ENCODE measurements at places on chromosomes 4 and X.

DNA sequence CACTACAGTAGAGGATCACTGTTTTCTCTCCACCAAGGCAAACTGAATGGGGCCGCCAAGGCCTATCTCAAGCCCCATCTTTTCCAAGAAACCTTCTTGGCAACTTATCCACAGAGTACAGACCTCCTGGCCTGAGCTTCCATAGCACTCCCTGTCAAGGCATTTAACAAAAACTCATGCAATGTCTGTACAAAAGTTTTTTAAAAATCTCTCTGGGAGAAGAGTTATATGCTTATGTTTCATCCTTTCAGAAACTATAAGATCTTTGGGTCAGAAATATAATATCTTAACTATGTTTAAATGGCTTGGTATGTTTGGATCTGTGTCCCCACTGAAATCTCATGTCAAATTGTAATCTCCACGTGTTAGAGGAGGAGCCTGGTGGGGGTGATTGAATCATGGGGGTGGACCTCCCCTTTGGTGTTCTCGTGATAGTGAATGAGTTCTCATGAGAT lies 13.6 kb downstream of the ADAMTS3 start:
- no peak for DNase-seq

DNA sequence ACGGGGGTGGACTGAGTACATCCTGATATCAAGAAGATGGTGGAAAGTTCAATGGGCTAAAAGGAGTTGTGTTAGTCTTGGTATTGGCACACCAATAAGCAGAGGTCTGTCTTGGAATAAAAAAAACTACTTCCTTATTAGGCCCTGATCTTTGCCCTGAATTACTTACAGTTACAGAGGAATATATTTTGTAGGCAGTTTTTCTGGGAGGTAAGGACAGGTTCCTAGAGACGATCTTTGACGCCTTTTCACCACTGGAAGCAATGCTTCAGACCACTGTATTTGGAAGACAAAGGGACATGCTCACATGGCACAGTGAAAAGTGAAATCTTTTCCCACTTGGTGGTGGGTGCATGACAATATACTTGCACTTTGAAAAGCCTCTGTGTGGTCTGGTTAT lies 618 bp upstream of the XK start:
- DNase-seq = no peak

DNA sequence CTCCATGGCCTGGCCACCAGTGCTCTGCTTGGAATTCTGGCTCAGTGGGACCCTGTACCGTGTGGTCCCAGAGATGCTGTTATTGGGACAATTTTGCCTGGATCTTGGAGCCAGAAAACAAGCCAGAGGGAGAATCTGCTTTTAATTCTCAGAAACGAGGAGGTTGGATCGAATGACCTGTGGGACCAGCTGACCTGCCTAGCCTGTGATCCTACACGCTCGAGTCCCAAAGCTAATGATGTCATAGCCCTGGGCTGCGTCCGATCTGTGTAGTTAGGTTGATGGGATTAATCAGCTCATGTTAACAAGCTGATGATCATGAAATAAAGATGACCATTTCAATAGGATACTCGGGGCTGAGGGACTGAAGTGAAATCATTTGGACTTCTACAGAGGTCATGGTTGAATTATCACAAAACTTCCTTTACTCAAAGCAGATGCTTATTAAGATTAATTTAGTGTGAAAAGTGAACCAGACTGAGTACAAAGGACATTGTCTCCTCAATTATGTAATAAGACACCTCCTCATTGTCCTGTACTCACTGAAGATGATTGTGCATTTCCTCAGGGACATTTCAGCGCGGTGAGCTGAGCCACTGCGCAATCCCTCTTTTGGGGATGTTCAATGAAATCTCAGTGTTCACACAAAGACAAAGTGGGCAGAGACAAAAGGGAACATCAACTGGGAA lies 51.9 kb upstream of the STX18 start:
- no peak for DNase-seq

DNA sequence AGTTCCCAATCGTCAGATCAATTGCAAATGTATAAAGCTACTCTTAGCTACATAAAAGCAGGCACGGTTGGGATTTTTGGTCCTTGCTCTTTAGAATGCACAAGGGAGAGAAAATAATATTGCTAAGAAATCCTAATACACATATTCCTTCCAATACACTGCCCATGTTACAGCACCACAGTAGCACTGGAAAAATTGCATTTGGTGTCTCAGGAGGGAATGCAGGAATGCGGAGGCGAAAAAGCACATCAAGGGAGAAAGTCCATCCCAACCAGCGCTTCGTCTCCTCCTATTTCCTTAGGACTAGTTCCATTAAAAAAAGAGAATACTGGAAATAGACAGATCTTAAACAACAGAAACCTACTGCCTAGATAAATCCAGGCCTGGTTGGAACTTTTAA lies 23.9 kb downstream of the ADGRA3 start:
- DNase-seq = no peak

DNA sequence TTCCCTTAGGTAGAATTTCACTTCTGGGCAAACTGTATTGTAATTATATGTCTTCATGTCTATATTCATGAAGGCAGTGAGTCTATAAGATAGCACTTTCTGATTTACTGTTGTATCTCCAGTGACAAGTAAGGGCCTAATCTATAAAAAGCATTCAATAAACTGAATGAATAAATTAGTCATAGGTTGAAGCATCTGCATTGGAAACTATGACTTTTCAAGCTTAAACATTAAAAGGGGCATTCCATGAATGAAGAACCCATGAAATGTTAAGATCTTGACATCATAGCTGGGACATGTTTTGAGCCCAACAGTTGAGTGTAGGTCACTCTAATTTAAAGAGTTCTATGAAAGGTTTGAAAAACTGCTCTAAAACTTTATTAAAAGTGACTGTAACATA lies 159.3 kb upstream of the LCORL start:
- no peak for DNase-seq

DNA sequence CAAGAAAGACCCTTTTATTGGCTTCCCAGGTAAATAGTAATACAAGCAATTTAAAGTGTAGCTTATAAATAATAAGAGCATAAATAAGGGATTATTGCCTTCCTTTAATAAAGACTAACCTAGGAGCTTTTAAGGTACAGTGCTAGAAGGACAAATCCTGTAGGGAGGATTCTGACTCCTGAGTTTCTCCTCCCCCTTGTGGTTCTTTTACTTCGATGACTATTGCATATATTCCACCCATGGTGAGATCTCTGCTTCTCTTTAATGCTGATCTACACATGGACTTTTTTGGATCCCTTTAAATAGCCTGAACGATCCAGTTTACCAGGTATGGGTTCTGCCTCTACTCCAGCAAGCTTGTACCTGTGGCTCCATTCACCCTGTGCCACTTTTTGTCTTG lies 2.5 kb downstream of the GALNT7 start:
- no peak for DNase-seq

GRCh38 chr4:172601195-172601594 lies 567.4 kb upstream of the GALNT7 start:
- no peak for DNase-seq

GRCh38 chrX:101550362-101550750 lies at the start of gene ARMCX1:
Gene ARMCX1, plus strand, starts transcription at chrX:101550547. Its CDS starts 2,384 bp downstream, at chrX:101552931.
- no peak for DNase-seq

GRCh38 chrX:107924136-107924746 lies 57.9 kb downstream of the TEX13B start:
- no peak for DNase-seq

DNA sequence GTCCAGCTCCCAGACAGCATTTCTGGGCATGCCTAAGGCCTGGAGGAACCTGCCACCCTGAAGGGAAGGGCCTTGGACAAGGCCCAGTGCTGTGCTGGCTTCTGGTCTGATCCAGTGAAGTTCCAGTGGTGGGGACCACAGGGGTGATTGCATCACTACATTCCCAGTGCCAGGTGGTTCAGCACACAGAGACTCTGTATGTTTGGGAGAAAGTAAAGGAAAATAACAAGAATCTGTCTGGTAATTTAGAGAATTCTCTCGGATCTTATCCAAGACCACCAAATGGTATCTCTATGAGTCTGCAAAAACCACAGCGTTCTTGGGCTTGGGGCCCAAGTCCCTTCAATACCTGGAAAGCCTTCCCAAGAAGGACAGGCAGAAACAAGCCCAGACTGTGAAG lies 131.8 kb upstream of the MAD2L1 start:
- DNase-seq = no peak

DNA sequence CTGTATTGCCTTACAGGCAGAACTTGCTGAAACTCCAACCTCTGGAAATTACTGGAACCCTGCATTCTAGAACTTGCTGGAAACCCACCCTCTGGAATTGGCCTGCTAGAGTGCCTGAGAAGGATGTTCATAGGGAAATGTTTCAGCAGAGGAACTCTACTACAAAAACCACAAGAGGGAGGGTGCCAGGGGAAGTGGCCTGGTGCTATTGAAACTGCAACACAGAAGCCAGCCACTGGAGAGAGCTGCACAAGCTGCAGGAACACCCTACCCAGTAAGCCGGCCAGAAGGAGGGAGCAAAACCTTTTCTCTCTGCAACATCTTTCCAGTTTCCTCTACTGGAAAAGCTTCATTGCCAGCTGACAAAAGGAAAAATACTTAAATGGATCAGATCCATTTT lies 2.5 kb upstream of the BRWD3 start:
- DNase-seq = no peak

GRCh38 chr4:108117418-108118182 lies 51.1 kb downstream of the LEF1 start:
- DNase-seq = no peak

DNA sequence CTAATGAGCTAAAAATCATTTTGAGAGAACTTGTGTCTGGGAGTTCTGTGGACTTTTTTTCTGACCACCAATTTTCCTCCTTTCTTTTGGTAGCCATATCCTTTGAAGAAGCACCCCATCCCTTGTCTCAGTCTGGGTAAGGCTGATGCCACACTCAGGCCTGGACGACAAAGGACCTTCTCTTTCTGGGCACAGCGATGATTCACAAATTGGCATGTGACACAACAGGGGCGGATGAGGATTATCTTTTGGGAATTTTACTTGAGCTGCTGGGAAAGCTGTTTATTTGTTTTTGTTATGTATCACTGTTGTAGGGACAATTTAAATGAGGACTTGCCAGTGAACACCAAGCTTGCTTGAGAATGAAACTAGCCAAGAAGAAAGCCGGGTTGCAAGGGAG lies 233.4 kb upstream of the HAND2 start:
- no peak for DNase-seq

- no peak for DNase-seq
Observed at GRCh38 chr4:25928379-25929297, 14.6 kb downstream of the SMIM20 start.

DNA sequence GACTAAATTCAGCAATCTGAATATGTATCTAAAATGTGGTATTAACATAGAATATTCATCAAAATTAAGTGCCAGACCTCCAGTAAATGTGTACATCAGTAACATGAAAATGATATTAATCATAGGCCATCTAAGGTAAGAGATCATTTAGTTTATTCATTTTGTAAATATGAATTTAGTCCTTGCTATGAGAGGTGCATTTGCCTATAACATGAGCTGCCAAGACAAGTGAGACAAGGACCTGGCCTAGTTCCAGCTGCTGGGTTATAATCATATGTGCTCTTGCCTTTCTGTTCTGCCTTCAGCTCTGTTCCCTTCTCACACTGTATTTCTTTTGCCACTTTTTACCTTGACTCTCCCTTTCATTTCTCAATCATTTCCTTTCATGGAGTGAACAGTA lies 160.0 kb downstream of the STIM2 start:
- no peak for DNase-seq

DNA sequence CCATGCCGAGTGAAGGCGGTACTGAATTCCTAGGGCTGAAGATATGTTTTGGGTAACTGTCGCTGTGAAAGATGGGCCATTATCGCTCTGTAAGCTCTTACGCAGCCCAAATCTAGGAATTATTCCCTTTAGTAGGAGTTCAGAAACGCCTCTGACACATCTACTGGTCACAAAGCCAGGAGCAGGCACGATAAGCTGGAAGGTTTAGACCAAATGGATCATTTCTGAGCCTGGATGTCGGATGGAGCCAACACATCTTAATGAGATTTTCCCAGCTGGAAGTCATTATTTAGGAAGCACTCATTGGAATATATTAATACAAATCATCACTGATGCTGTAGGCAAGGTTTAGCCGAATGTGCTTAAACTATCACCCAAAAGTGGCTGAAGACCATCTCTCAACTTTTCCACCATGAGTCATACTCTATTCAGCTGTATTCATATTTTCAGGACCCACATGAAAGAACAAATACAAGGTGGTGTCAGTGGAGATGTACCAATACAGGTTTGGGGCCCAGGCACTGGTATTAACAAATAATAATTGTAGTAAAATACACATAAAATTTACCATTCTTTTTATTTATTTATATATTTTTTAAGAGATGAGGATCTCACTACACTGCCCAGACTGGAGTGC lies 34.2 kb upstream of the ATRX start:
- DNase-seq = no peak

GRCh38 chrX:115226929-115227328 lies 7.0 kb downstream of the LRCH2 start:
- DNase-seq = no peak

GRCh38 chrX:130170752-130171445 lies 863 bp upstream of the RAB33A start:
- peak; percentile 39 for DNase-seq

DNA sequence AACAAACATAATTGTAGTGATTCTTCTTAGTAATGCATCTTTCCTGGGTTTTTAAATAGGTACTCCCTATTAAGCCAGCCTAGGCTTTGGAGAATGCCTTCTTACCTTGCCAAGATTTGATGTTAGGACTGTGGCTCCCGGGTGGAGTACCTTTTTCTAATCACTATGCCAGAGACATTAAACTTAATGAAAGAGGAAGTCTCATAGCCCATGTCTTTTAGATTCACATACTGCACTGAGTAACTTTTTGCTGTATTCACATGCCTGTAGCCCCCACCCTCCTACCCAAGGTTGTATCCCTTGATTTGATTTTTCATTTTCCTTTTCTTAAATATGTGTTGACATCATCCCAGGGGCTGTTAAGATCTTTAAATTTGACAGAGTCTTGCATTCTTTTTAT lies 104.2 kb upstream of the TLR2 start:
- no peak for DNase-seq

- DNase-seq = no peak
Observed at GRCh38 chr4:52862639-52863161, 583 bp downstream of the RASL11B start.

DNA sequence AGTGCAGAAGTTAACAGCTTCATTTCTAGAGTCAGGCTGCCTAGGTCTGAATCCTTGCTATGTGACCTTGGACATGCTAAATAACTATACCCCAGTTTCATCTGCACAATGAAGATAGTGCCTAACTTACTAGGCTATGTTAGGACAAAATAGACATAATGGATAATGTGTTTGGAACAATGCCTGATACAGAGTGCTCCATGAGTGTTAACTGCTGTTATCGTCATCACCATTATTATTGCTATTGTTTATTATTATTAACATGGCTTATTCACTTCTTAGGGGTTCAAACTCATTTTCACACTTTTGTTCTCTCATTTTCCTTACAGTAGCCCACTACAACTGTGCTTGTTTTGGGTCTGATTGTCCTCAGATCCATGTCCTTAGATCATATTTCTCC lies 467.7 kb downstream of the SH2D1A start:
- no peak for DNase-seq

GRCh38 chr4:94389595-94390267 lies 47.1 kb upstream of the HPGDS start:
- no peak for DNase-seq

GRCh38 chrX:72050011-72050410 lies 81.7 kb downstream of the RTL5 start:
- DNase-seq = no peak

Data from stimulated activated CD4-positive, alpha-beta T cell treated with anti-CD3 and anti-CD28 coated beads, Interleukin-15, amount 100 ng/mL, for 1 hour (primary cell).